ENCODE measurements at places on chromosomes 6 and 20.

- no peak for DNase-seq
These were observed 47.9 kb upstream of the KCNK16 start for GRCh38 chr6:39370390-39370789.

DNA sequence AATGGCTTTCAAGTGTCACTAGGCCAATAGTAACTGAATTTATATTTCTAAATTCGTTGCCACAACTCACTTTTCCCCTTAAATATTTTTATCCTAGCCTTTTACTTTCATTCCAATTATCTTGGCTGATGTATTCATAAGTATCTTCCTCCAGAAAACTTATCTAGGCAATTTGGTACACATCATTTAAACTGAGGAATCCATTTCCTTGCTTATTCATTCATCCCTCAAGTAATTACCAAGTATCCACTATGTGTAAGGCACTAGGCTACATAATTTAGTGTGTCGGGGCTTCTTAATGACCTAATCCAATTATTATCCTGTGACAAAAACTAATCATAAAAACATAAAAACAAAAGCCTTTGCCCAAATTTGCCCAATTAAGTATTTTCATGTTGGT, 258.3 kb upstream of the TCF21 start:
- no peak for DNase-seq

DNA sequence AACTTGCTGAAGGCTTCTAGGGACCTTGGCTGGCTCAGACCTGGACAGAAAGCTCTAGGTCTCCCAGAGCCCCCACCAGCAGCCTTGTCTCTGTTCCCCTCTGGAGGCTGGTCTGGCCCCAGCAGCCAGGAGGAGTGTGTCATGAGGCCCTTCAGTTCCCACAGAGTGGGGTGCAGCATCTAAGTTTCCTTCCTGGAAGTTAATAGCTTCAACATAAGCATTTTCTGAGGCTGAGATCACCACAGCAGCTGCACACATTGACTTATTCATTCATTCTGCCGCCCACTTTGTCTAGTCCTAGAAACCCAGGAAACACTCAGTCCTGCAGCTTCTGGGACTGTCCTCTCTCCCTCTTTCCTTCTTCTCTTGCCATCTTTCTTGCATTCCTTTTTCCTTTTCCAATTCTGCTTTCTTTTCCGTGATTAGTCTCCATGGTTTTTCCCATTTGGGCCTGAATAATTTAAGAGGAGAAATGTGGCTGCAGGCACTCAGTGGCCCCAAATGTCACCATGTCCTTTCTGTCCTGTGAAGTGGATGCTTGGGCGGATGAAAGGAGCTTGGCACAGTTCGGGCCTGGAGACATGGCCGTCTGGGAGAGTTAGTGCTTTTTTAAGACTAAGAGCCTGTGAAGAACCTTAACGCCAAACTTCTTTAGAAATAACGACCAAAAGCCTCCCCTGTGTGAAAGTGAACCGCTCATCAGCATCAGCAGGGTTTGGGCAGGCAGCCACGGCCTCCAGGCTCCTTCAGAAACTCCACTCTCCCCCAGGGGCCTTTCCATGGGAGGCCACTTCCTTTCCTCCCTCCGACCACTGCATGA, 31.0 kb upstream of the PCMTD2 start:
- no peak for DNase-seq

- DNase-seq, result no peak
These were observed 36.8 kb downstream of the SASH1 start for GRCh38 chr6:148379481-148379880.

DNA sequence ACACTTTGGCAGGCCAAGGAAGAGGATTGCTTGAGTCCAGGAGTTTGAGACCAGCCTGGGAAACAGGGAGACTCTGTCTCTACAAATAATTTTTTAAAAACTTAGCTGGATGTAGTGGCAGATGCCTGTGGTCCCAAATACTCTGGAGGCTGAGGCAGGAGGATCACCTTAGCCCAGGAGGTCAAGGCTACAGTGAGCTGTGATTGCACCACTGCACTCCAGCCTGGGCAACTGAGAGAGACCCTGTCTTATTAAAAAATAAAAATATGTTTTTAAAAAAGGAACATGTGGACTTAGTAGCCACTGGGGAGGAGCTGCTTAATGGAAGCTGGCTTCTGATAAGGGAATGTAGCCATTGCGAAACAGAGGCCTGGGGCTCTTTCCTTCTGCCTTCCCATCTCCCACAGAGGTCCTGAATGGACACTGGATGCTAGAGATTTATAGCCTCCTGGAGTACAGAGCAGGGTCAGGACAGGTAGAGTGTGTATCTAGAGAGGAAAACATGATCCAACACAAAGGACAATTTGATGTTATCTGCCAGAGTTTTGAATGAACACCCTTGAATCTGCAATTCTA, 21.7 kb upstream of the GMNN start:
- no peak for DNase-seq

DNA sequence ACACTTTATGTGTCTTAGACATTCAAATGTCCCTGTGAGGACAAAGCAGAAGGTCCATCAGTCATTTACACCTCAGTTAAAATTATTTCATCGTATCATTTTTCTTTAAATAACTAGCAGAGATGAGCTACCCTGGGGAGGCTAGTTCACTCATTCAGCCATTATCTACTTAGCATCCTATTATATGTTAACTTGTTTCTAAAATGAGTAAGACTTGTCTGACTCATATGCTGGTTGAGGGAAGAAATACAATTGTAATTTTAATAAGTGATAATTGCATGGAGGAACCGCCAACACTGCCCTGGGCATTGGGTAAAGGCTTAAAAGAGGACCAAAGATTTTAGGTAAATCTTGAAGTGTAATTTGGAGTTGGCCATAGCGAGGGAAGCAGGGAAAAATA, 12.4 kb upstream of the PTPRK start:
- no peak for DNase-seq

- no peak for DNase-seq
These were observed 260.0 kb upstream of the MAP3K7 start for GRCh38 chr6:90846824-90847223.

- no peak for DNase-seq
These were observed 77.5 kb downstream of the PSMG4 start for GRCh38 chr6:3336066-3336786.

DNA sequence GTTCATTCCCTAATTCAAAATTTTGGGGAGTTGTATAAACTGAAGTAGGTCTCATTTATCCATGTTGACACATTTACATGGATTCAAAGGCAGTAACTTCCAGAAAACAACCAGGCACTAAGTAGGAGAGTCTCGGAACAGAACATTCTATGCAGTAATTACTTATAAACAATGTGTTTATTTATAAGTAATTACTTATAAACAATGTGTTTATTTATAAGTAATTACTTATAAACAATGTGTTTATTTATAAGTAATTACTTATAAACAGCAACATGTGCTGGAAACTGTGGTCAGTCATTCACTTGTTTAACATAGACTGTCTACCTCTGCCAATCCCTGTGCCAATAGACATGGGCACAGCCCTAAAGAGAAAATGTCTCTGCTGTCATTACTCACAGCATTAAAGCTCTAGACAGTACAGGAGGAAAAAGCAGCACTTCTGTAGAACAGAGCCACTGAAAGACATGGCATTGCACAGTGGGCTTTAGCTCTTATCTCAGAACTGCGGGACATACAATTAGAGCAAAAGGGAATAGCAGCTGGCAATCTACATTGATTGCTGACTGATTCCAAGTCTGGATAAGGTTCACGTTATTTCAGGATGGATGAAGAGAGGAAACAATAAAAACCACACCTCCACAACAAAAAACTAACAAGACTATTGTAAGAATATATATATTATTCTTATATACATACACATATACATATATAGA, 188.2 kb downstream of the WDR27 start:
- DNase-seq, result no peak

GRCh38 chr6:50974319-50974718, 155.6 kb downstream of the TFAP2B start:
- DNase-seq, result no peak

- no peak for DNase-seq
These were observed 478.2 kb upstream of the CITED2 start for GRCh38 chr6:139852488-139853140.

GRCh38 chr6:117976030-117976651, 69.1 kb downstream of the SLC35F1 start:
- DNase-seq, result no peak

- no peak for DNase-seq
These were observed 3.8 kb upstream of the LPA start for GRCh38 chr6:160667639-160668481.

DNA sequence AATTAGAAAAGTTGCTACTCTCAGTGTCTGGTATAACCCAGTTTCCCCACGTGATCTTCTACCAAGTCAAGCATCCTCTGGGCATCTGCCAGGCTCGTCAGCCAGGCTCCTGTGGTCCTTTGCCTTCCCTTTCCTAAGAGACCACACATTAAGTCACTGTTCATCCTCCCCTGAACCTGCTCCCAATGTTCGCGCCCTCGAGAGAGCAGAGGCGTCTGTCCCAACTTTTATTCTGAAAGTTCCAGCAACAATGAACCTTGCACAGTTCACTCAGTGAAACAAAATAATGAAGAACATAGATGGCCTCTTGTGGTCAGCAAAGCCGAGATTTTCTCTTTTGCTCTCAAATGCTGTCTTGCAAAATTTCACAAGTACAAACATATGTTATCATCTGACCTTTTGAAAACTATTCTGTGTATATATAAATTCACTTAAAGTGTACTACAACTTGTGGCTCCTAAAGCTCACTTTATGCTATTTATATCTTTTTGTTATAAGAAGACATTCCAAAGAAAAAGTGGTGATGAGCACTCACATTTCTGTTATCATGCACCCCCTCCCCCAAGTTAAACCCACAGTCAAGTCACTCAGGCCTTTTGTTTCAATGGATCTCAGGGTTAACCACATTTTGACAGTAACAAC, 39.2 kb upstream of the NHSL1 start:
- DNase-seq, result no peak

DNA sequence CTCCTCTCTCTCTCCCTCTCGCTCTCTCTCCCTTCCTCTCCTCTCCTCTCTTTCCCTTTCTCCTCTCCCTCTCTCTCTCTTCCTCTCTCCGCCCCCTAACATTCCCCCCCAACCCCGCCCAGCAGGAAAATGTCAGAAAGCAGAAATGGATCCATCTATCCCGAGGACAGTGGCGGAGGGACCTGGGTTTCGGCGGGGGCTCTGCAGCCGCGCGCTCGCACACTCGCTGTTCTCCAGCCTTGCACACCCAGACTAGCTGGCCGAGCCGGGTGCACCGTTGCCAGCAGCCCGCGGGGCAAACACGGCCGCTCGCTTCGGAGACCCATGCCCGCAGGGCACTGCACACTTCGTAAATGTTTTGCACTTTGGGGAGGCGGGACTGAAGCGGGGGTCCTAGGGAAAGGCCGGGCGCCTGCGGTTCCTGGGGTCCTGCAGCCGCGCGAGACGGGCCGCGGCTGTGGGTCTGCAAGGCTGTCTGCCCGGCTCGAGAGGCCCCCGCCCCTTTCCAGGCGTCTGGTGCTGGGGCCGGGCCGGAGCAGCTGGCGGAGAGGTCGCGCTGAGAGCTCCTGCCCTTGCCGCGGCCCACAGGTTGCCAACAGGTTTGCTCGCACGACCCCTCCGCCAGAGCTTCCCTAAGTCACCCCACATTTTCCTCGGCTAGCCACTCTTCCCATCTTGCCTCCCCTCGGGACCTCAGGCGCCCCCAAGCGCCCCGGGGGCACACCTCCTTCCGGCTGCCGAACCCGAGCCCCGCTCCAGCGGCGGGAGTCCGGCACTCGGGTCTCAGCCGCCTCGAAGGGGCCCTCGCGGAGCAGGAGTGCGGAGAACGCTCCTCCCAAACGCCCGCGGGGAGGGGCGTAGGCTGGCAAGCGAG, 818 bp upstream of the MDGA1 start:
- peak; percentile 40 for DNase-seq

DNA sequence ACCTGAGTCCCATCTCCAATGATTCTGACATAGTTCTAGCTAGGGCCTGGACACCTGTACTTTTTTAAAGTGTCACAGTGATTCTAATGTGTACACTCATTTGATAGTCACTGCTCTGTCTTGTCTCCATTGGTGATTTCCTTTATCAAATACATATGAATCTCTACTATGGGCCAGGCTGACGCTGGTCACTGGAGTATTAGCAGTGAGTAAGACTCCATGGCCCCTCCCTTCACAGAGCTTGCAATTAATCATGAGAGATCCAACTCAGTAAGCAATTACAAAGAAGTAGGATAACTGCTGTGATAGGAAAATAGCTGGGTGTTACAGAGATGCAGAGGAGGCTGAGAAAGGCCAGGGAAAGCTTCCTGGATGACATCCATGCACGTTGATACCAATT, 19.3 kb upstream of the SASH1 start:
- no peak for DNase-seq

GRCh38 chr6:108766886-108767285, 81.3 kb upstream of the ARMC2 start:
- DNase-seq, result no peak

DNA sequence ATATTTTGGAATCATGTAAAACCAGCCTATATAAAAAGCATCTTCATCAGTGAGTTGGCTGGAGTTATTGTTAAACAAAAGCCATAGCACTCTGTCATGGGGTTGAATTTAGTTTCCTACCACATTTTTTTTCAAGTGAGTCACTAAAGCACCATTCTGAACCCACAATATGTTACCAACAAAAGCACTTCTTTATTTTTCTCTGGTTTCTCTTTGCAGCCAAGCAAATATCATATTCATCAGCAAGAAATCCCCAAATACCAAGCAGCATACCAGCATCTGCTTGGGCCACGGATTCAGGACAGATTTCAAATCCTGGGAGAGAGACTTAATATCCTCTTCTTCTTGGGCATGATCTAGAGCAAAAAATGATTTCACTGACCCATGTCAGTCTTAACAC, 441.4 kb downstream of the BCKDHB start:
- DNase-seq, result no peak

DNA sequence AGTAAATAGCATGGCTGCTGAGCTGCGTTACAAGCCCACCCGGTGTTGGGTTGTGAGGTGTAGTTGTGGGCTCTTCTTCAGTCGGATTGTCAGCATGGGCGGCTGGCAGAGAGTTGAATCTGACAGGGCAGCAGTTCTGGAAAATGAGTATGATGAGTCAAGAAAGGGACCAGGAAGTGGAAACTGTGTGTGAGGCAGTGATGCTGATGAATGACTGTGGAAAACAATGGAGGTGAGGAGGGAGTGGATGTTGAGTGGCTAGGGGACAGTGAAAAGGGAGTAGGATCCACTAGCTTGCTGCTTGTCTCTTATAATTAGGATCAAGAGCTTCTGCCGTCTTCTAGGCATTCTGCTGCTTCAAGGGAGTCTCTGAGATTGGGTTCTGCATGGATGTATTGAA, 154.3 kb downstream of the ESR1 start:
- DNase-seq, result no peak

GRCh38 chr20:57020364-57020763, 246.1 kb downstream of the BMP7 start:
- DNase-seq, result no peak
